Nephron progenitor cell (in vitro differentiated cells): ENCODE measurements at places on chromosomes 5 and 9.

DNA sequence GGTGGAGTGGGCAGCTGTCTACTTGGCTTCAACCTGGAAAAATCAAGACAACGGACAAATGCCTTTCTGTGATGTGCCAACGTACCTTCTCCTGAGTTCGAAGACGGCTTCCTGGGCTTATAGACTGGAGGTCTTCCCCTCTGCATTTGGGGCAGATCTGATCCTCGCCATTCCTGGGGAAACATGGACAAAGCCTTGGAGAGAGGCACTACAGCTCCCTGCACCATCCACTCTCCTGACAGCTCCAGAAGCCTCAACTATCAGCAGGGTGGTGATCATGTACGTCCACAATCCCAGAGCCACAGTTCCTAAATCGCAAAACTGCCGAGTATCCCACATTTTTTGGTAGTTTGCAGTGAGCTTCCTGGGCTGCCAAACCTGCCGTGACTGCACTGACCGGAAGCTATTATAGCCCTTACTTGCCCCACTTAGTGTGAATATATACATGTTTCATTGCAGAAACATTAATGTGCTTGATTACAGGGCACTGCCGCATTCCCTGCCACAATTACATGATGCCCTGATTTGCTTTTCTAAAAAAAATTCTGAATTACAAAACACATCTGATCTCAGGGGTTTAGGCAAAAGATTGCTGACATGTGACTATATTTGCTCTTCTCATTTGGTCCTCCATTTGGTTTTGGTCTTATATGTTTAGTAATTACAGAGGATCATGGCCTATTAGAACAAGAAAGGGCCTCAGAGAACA lies 2.8 kb downstream of the TRAF1 start:
- DNase-seq: no peak

DNA sequence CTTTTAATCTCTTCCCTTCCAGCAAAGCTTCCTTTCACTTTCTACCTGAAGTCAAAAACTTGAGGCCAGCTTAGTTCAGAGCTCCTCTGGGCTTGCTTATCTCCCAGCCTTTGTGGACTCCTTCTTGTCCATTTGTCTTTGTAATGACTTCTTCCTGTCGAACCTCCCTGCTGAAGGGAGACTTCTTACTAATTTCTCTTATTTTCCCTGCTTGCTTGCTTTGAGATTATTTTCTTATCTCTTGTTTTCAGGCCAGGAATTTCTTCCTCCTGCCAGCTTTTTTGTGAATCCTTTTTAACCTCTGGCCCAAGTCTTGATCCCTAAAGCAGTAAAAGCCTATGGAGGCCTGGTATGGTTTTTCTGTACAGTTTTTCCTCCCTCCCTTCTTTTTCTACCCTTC lies 46.8 kb upstream of the DHFR start:
- DNase-seq: no peak

DNA sequence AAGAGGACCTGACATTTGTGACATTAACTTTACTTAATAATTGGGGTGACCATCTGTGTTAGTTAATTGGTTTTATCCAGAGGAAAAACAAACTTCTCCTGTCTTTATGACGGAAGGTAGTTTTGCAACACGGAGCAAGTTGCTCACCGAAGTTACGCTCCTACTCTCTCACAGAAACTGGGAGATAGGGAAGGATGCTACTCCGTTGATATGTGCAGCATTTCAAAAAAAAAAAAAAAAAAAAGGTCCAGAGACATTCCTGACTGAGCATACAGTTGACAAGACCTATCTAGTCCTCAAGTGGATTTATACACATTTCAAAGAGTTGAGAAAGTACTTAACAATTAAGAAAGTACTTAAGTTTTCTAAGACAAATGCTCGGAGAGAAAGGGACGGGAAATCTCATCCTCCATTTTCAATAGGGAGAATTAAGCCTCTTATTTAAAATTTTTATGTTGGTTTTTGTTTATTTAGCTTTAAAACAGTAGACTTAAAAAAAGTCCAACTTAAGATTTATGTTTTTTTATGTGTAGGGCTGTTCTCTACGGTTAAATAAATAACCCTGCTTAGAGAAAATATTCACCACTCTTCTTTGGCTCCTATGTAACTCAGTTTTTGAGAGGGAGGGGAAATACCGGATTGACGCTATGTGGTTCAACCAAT lies 455 bp upstream of the FER start:
- DNase-seq: no peak

DNA sequence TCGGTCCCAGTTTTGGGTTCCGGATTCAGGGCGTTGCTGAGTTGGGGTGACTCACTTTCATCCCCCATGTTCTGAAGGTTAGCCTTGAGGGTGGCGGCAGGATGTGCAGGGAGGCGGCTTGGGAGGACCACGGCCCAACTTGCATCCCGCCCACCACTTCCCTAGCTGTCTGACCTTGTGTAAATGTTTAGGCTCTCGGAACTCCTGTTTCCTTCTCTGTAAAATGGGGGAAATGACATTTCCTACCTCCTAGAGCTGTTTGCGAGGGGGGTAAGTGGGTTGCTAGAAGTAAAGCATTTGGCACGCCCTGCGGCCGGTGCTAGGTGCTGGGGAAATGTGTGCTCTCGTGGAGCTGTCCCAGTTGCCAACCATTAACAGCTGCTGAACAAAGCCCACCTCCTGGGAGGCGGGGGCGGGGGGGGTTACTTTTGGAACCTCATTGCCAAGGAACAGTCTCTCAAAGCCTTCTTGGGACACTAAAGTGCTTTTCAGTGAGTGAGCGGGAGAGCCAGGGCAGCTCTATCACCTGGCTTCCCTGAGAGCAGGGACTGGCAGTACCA lies 27.5 kb downstream of the PTGES2 start:
- DNase-seq: no peak
